CD4-positive, alpha-beta T cell treated with Interleukin-4 for 4 hours (primary cell): ENCODE measurements at places on chromosomes 3 and 15.

DNA sequence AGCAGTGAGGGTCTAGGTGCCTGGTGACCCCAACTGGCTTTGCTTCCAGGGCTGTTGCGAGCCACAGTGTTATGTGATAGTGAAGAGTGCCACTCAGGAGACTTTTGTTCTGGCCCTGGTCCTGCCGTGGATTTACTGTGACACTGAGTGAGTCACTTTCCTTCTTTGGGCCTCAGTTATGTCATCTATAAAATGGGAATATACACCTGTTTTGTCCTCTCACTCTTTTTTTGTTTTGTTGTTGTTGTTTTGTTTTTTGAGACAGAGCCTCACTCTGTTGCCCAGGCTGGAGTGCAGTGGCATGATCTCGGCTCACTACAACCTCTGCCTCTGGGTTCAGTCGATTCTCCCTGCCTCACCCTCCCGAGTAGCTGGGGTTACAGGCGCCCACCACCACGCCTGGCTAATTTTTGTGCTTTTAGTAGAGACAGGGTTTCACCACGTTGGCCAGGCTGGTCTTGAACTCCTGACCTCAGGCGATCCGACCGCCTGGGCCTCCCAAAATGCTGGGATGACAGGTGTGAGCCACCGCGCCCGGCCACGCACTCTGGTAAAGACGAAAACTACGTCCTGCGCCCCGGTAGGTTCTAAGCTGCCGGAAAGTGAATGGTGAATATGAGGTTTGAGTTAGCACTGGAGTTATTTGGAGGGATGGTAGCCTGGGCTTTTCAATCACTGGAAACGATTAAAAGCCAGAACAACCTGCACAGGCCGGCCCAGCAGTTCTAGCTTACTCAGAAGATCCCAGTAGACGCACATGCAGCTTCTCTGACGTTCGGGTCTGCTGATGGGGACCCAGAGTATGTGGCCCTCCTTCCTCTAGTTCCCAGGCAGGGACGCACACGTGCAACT lies 46.6 kb downstream of the BDH1 start:
- no peak for DNase-seq

DNA sequence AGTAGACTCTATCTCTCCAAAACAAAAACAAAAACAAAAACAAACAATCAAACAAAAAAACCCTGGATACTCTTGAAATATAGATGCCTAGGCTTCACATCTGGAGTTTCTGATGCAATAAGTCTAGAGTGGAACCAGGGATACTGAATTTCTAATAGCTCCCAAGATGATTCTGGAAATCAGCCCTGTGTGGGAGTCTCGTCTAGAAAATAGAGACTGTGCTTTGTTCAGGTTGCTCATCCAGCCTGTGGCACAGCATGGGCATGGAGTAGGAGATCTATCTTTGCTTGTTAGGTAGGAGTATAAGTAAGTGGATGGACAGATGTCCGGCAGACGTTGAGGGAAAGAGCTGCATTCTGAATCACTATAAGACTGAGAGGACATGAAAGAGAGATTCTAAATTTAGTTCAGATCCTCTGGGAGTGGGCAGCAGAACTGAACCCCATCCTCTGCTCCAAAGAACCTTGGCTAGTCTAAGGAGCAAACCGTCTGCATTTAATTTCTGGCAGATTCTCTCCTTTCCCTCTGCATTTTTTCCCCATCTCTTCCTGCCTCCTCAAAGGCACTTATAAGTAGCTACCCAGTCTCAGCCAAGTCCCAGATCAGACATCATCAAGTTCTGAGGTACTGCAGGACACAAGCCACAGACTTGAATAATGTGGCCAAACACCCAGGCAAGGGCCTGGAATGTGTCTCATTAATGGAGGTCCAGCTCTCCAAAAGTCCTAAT lies 92.6 kb upstream of the STRIT1 start:
- no peak for DNase-seq

DNA sequence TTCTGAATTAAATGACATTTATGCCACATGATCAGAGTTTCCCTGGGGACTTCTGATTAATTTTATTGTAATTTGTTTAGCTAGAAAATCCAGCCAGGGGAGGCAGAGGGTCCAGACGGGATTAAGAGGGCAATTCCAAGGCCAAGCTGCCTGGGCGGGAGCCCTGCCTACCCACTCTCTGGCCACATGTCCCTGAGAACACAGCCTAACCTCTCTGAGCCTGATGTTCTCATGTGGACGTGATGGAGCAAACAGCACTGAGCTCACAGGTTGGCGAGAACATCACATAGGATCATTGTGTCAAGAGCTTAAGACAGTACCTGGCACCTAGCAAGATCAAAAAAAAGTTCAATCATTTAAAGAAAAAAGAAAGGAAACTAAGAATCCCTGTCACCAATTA lies 1.0 kb downstream of the LRRC2 start:
- DNase-seq, result no peak

- DNase-seq, result no peak
Observed at GRCh38 chr3:150797155-150797554, 34.2 kb upstream of the SIAH2 start.

DNA sequence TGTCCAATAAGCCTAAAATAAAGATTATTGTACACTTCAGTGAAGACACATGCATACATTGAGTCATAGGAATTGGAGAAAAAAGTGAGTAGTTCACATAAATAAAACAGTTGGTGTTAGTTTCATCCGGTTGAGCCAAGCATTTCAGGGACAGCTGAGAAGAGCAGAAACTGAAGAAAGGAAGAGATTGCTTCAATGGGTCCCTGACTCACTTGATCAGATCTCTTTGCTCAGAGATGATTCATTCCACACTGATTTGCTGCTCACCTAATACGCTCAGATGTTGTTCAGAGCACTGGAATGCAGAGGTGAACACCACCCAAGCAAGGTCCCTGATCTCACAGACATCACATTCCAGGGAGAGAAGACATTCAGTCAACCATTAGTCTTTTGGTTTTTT lies 93.7 kb downstream of the RAD18 start:
- no peak for DNase-seq

DNA sequence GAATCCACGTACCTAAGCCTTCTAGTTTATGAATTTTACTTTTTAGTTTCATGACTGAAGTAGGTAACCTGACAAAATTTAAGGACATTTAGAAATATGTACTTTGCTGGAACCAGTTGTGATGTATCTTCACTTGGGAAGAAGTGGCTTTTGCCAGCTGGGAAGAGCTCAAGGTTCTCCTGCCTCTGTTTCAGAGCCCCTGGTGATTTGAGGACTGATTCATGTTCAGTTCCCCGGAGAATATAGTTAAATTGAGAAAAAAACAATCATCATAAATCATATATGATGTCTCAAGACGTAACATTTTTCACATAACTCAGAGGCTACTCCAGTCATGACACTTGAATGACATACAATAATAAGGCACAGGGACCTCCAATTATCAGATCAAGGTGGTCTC lies 473.4 kb downstream of the EPHA3 start:
- no peak for DNase-seq

DNA sequence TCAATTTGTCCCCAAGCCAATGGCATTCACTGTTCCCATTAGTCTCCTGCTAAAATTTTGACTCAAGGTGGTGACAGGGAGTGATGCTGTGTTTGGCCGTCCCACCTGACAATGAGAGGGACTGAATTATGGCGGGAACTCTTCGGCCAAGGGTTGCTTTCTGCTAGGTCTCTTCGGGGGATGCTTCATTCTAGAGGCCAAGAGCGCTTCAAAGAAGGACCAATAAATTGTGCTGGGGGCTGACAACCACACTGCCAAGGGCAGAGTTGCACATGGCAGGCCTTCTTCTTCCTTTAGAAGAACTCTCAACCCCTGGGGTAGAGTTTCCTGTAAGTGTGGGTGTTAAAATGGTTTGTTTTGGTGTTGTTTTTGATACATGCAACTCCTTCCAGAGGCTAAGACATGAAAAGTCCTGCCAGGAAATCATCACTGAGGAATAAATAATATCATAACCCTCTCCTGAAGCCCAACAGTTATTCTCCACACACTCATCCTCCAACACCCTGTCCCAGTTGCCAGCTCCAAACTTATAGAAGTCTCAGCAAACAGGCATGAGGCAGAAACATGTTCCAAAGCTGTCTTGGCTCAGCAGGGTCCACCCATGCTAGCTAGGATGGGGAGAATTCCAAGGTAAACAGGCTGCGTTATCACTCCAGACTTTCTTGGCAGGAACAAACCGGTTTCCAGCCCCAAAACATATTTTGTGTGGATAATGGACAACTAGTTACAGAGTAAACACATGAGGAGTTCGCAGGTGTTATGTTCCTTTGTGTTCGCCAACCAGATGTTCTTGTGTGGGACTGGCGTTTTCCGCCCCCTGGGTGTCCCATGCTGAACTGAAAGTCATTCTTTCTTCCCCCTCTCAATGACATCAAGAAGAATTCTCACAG lies 396.7 kb upstream of the RGMA start:
- DNase-seq, result no peak

DNA sequence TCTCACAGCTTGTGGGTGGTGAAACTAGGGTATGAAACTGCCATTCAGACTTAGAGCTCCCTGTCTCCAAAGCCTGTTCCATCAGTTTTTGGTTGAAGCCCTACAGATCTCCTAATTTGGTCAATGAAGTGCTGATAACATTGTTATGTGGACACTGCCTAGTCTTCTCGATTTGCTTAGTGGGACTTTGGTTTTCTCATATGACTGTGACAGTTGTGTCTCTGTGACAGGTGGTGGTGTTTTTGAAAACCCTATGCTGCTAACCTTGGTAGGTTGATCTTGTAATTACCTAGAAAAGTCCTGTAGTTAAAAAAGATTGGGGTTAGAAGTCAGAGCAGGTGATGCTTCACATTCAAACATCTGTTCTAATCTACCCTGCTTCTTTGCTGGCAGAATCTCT lies 9.2 kb downstream of the PPM1L start:
- no peak for DNase-seq

DNA sequence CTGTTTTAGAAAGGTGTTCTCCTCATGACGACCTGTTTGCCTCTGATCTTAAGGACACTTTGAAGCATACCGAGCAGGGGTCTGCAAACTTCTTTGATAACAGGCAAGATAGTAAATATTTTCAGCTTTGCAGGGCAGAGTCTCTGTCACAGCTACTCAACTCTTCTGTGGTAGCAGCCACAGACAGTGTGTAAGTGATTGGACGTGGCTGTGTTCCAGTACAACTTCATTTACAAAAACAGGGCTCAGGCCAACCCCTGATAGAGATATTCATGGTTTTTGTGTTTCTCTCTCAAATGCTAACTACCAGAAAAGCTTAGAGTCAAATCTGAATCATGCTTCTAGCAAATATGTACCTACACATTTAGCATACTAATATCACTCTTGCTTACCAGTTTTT lies 51.5 kb downstream of the TGFBR2 start:
- DNase-seq, result peak; percentile 78

DNA sequence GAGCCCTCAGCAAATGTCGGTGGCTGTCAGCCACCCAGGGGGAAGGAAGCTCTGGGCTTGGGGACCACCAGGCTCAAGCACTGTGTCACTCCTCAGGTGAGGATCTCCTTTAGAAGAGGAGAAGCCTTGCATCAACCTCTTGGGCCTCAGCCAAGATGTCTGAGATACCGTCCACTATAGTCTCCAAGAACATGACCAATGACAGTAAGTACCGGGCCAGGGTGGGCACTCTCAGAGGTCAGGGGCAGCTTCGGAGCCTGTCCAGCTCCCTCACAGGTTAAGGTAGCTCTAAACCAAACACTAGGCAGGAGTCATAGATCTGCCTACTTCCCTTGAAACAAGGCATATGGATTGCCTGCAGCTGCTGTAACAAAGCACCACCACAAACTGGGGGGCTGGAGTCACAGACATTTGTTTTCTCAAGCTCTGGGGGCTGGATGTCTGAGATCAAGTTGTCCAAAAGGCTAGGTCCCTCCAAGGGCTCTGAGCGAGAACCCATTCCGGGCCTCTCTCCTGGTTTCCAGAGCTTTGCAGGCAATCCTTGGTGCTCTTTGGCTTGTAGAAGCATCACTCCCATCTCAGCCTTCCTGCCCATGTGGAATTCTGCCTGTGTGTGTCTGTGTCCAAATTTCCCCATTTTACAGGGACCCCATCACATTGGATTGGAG lies 1.3 kb downstream of the CFAP100 start:
- DNase-seq, result no peak

- no peak for DNase-seq
Observed at GRCh38 chr3:47410417-47410720, 29.5 kb downstream of the PTPN23 start.
